Activated T-helper 2 cell treated with anti-CD3 and anti-CD28 coated beads, Interferon-gamma antibody, Interleukin-2, Interleukin-4, amounts not matched to agents 10 μg/mL and 5 μg/mL and 100 μg/mL, durations not matched to agents 14 hours and 24 hours and 36 hours (primary cell): ENCODE measurements at places on chromosomes 11 and 22. TPM values are rescaled to one million over a fixed set of nuclear protein-coding genes. Genes with fewer than 3 reads are reported as not detected.

- DNase-seq = peak; percentile 41
Observed at GRCh38 chr22:29040385-29041275, 21.0 kb downstream of the C22orf31 start.

- no peak for DNase-seq
Observed at GRCh38 chr22:26811647-26811992, 154.2 kb downstream of the MIAT start.

DNA sequence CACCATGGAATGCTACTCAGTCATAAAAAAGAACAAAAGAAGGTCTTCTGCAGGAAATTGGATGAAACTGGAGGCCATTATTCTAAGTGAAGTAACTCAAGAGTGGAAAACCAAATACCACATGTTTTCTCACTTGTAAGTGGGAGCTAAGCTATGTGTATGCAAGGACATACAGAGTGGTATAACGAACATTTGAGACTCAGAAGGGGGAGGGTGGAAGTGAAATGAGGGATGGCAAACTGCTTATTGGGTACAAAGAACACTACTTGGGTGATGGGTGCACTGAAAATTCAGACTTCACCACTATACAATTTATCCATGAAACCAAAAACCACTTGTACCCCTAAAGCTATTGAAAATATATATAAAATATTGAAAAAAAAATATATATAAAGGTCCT is 13.4 kb upstream of the CAT start:
- DNase-seq = no peak

- DNase-seq = no peak
Observed at GRCh38 chr11:116703421-116703820, 69.4 kb downstream of the BUD13 start.

OR4S1 gene
- not detected in 2 replicates for total RNA-seq

FAM83F gene
- total RNA-seq = 0.07 and 0.11 TPM in 2 replicates

DNA sequence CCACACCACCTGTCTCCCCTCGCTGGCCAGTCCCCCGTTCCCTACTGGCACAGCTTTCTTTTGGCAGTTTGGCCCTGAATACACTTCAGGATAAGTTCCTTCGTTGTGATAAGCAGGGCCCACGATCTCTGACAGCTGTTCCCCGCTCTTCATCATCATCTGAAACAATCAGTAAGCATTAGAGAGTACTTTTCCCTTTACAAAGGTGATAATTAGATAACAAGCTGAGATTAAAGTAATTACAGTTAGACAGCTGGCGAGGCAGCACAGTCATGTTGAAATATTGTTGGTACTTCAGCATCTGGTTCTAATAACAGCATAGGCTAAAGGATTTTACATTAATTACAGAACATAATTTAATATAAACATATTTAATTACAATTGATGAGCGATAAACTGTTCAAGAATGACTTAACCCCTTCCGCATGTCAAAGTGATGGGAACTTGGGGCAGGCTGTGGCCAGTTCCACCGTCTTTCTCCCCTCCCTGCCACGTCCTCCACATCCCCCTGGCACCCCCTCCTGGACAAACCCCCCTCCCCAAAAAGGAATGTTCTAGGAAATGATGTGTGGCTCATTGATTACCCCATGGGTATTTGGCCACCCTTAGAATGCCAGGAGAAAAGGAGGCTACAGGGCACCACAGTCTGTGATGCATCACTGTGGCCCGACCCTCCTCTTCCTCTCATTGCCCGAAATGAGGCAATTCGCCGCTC is 134.9 kb downstream of the RCN1 start:
- DNase-seq = no peak
